Mesothelial cell of epicardium (in vitro differentiated cells): ENCODE measurements at places on chromosomes 4 and X.

GRCh38 chrX:48936429-48937053, 17.7 kb upstream of the PIM2 start:
- H3K36me3 ChIP-seq, result peaks cover 23% of the 10 kb centered on the region
- no peak overlapping the region for H3K4me3 ChIP-seq
- no peaks in the 10 kb centered on the region for H3K4me1 ChIP-seq
- H3K27me3 ChIP-seq, result no peaks in the 10 kb centered on the region
- no peak for DNase-seq

- no peak overlapping the region for H3K27ac ChIP-seq
- no peaks in the 10 kb centered on the region for H3K36me3 ChIP-seq
- H3K27me3 ChIP-seq, result peaks cover 28% of the 10 kb centered on the region
- H3K4me1 ChIP-seq, result no peaks in the 10 kb centered on the region
- no peak for DNase-seq
These were observed 52.6 kb downstream of the CPZ start for GRCh38 chr4:8644966-8645752.

DNA sequence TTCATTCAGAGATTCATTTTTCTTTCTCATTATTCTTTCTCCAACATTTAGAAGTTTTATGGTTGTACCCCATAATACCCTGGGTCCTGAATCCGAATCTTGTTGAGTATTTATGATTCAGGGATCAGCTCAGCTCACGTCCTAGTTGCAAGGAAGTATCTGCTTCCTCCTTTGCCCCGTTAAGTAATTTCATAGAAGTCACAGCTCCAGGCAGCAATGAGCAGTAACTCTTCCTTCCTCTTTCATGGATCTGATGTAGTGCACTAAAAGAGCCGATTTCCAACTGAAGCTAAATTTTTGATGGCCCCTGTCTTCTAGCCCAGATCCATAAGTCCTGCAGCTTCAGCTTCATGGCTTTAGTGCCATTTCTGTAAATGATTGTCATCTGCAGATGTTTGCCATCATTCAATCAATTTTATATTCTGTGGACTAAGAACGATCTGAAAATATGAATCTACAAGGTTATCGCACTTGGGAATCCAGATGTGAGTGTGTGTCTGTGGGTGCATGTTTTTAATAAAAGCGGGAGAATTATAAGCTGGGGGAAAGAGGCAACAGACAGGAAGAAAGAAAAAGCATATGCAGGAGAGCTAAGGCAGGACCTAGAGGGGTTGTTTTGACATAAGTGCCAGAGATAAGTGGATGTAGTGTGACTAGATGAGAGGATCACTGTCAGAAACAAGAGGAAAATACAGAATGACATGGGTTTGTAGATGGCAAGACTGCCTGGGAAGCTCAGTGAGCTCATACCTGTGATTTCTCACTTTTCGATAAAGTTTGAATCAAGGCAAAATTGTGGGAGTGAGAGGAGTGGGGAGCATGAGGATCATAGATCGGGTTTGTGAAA, 17.5 kb downstream of the VEGFD start:
- H3K4me1 ChIP-seq, result peaks cover 4% of the 10 kb centered on the region
- peaks cover 6% of the 10 kb centered on the region for H3K27me3 ChIP-seq
- no peaks in the 10 kb centered on the region for H3K36me3 ChIP-seq
- H3K27ac ChIP-seq, result peak overlapping the region; percentile 17
- DNase-seq, result no peak

GRCh38 chrX:150293311-150294013, 69.7 kb upstream of the MAMLD1 start:
- no peaks in the 10 kb centered on the region for H3K36me3 ChIP-seq
- no peak overlapping the region for H3K4me3 ChIP-seq
- H3K27ac ChIP-seq, result no peak overlapping the region
- DNase-seq, result no peak
- H3K4me1 ChIP-seq, result no peaks in the 10 kb centered on the region

DNA sequence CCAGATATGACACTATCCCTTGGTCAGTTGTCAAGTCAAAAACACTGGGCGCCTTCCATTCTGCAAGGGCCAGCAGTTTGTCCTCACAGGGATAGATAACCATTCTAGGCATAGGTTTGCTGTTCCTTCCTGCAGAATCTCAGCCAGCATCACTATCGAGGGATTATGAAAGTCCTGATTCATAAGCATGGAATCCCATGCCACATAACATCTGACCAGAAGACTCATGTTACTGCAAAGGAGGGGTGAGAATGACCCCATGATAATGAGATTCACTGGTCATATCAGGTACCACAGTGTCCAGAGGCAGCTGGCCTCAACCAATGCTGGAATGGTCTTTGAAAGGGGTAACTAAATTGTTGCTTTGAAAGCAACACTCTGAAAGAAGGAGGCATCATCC, 84.7 kb downstream of the OTC start:
- H3K4me3 ChIP-seq, result no peak overlapping the region
- no peaks in the 10 kb centered on the region for H3K36me3 ChIP-seq
- no peak overlapping the region for H3K27ac ChIP-seq
- H3K27me3 ChIP-seq, result no peaks in the 10 kb centered on the region
- peaks cover 8% of the 10 kb centered on the region for H3K4me1 ChIP-seq

GRCh38 chr4:87973283-87974169, 2.0 kb upstream of the SPP1 start:
- peaks cover 20% of the 10 kb centered on the region for H3K4me1 ChIP-seq
- H3K36me3 ChIP-seq, result no peaks in the 10 kb centered on the region
- no peak for DNase-seq
- peak overlapping the region; percentile 68 for H3K27ac ChIP-seq

DNA sequence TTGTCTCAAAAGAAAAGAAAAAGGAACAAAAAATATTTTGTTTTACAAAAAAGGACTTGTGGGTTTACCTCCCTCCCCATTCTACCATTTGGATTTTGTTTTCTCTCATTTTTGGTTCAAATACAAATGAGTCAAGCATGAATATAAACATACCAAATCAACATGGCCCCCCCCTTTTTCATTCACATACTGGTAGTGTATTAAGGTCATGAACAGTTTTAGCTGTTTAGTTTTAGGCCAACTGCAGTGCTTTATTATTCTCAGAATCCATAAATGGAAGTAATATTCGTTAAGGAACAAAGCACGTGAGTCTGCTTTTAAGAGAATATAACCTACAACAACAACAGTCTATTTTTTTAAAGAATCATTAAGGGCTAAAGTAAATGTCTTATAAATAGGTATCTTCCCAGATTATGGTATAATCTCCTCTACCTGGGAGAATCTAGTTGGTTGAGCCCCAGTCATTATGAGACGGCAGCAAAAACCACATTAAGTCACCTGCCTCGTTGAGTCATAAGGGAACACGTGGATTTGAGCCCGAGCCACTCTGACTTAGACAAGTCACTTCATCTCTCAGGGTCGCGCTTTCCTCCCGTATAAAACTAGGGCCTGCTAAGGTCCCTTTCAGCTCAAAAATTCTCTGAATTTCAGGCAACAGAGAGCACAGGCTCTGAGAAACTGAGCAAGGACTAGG, 26.7 kb downstream of the BCLAF3 start:
- no peak for DNase-seq
- no peak overlapping the region for H3K4me3 ChIP-seq
- no peak overlapping the region for H3K27ac ChIP-seq
- H3K36me3 ChIP-seq, result peaks cover 19% of the 10 kb centered on the region
